ENCODE measurements at places on chromosomes 11 and 22.

DNA sequence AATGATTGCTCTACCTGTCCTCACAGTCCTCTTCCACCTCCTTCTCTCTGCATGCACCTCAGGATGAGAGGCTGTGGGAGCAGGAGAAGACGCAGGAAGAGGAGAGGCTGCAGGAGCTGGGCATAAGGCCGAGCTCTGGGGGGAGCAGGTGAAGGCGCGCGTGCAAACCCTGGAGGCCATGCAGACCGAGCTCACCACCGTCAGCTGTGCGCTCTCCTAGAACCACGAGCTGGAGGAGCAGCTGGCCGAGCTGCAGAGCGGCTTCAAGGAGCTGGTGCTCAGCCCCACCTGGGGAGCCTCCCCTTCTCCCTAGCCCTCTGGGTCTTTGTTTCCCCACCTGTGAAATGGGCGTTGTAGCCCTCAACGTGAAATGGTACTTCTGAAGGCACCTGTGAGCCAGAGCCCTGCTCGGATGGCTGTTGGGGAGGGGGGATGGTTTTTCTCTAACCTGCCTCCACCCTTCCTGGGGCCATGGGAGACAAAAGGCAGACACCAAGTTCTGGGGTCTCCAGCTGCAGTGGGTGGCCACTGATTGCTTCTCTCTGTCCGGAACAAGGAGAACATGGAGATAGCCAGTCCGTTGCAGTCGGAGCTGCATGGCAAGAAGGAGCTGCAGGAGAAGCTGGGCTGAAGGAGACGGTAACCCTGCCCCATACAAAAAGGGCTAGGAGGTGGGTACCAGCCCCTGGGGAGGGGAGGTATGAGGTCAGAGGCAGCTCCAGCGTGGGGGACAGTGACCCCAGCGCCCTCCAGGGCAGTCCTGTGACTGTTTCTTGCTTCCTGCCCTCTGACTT, 65.2 kb upstream of the A4GALT start:
- DNase-seq: no peak

DNA sequence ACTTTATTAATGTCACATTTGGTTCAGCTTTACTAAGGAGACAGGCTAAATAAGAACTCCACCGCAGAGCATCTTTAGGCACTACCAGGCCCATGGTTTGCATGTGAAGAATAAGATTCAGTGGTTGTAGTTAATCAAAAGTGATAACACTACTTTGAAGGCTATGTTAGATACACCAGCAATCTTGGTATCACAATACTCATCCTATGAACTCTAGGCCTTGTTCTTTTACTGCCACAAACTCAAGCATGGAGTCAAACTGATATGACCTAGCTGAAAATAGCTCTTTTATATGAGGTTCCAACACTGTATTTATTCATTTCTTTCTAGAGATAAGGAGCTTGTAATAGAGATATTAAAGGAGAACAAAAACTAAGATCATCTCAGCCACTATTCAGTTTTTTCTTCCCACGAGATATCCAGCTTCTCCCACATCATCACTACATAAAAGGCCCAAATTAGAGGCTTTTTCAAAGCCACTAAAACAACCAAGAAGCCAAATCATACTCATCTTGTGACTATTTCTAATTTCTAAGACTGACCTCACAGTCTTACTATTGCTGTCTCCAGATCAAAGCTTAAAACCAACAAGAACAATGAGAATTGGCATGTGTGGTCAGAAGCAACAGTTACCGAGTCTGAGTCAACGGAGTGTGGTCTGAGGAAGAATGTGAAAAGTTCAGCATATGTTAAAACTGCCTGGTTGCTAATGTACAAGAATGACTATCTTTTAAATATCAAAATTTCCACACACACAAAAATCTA, 25.1 kb upstream of the GUCY1A2 start:
- no peak for DNase-seq

- peak; percentile 15 for DNase-seq
Measured at GRCh38 chr11:32172848-32173834, 82.3 kb downstream of the RCN1 start.

- DNase-seq: no peak
Measured at GRCh38 chr11:121494355-121495099, 41.8 kb upstream of the SORL1-AS1 start.

DNA sequence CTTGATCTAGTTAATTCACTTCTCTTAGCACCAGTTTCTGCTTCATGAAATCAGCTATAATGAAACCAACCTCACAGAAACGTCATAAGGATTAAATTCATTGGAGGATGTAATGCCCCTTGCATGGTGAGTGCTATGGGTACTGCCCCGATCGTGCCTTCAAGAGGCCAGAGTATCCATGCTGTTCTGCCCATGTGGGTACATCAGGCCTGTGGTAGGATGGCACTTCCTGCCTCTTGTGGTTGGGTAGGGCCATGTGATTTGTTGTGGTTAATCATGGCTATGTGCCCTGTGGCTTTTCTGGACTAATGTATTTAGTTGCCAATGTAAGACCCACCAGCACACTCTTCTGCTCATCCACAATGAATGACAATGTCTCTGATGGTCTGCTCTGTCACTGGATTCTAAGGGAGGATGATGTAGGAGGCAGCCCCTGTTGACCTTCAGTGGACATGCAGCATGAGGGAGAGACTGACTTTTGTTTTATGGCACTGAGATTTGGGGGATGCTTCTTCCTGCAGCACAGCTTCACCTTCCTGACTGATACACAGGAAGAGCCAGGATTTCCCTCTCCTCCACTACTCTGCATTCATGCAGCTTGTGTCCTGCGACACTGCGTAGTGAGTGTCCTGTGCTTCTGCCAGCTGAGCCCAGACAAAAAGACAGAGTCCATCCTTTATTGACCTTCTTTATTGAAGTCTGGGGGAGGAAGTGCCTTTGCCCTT, 66.2 kb downstream of the DHCR7 start:
- no peak for DNase-seq

DNA sequence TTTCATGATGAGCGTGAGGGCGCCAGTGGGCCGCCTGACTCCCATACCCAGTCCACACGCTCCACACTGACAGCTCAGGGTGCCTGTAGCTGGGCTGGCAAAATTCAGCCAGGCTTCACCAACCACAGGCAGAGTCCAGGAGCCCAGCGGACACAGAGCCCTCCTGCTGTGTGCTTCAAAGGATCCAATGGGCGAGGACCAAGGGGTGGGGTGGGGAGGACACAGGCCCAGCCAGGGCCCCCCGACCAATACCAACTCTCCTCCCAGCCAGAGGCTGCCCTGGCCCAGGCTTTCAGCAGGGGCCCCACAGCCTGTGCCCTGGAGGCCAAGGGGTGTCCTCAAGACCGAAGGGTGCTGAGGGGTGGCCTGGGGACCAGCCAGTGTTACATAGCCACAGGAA, 336.1 kb downstream of the CTTN start:
- DNase-seq: no peak

GRCh38 chr11:43278193-43278956, 33.4 kb upstream of the API5 start:
- DNase-seq: no peak

DNA sequence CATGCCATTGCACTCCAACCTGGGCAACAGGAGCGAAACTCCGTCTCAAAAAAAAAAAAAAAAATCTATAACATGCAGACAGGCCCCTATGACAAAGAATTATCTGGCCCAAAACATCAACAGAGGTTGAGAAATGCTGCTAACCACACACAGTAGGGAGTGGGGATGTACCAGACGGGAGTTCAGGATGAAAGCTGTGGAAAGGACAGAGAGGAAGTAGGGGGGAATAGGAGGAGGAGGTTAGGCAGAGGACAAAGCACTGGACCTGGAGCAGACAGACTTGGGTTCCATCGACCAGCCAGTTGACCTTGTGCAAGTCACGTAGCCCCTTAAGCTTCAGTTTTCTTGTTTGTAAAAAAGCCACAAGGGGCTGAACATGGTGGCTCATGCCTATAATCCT, 12.5 kb downstream of the LRP4 start:
- no peak for DNase-seq

DNA sequence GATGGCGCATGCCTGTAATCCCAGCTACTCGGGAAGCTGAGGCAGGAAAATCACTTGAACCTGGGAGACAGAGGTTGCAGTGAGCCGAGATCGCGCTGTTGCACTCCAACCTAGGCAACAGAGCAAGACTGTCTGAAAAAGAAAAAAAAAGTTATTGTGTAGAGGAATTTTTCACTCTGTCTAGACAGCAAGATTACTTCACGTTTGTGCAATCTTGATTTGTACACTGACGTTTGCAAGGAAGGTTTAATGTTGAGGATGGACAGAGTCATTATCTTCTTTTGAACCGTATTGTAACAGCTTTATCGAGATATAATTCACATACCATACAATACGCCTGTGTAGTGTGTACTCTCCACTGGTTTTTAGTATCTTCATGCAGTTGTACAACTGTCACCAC, 3.7 kb downstream of the CTTN start:
- no peak for DNase-seq

DNA sequence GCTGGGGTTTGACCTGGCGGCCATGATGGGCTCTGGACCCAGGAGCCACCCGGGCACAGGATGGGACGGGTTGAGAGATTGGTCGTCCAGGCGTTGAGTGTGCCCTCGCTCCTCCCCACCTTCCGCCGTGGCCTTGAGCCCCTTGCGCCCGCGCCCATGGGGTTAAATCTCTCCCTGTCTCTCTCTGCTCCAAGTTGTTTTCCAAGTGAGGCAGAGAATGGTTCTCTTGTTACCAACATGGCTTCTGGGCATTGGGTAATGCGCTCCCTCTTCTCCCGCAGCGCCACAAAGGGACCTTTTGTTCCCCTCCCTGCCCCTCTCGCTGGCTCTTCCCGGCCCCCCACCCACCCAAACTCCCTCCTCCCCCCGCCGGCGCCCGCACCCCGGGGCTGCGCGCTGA, 18.8 kb upstream of the PICK1 start:
- no peak for DNase-seq

DNA sequence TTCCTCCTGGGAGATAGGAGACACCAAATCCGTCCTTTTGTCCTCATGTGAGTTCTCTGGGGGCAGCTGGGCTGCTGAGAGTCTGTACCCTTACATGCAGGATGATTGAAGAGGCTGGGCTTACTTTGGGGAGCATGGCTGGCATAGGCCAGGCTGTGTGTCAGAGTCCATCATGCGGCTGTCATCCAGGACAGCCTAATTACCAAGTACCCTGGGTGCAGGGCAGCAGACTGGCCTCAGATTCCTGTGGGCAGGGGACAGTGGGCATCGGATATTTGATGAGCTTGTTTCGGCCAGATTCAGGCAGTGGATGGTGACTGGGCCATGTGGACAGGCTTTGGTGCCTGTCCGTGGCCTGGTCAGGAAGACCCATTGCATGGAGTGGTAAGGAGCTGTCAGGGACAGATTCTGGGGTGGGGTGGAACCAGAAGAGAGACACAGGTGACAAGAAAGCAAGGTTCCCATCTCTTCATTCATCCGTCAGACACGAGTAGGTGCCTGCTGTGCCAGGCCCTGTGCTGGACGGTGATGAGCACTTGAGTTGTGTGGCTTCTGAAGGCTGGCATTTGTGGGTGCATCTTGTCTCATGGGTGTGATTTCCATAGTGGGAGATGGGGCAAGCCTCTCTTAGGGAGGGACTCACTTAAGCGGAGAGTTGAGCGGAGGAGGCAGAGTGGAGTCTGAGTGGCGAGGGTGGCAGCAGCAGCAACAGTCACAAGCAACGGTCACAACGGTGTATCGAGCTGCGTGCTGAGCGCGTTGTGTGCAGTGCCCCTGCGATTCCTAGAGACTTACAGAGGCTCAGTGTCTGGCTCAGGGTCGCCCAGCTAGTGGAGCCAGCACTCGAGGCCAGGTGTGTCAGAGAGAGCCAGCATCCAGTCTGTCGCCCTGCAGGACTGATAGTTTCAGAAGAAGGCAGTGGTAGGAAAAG, 48.7 kb downstream of the TBC1D22A start:
- DNase-seq: no peak

DNA sequence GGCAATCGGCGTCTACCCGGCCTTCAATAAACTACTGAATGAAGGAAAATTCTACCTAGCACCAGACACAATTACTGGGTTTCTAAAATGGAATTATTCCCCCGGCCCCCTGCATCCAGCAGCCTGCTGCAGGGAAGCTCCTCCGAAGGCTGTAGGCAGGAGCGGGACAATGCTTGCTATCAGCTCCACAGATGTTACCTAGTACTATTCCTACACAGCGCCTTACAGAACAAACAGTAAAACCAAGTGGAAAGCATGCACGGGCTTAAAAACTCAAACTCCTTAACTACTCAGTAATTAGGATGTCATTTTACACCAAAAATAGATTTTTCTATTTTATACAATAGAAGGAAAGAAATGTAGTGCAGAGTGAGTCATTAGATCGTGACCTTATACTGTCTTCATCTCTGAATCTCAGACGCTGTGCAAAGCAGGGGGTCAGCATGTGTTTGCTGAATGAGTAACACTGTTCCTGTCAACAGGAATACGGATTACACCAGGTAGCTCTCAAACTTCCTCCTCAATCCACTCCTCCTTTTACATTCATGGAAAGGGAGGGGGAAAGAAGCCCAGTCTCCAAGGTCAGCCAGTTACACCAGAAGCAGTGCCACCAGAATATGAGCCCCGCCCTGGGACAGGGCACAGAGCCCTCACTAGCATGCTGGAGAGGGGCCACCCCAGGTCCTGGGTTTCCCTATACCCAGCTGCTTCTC, 74.9 kb downstream of the PACSIN2 start:
- DNase-seq: no peak

- no peak for DNase-seq
Measured at GRCh38 chr11:47372422-47372821, 5.9 kb downstream of the SPI1 start.

GRCh38 chr11:132535830-132536229, 996.5 kb downstream of the OPCML start:
- no peak for DNase-seq

GRCh38 chr11:43575913-43576310, 104.6 kb upstream of the HSD17B12 start:
- DNase-seq: no peak

DNA sequence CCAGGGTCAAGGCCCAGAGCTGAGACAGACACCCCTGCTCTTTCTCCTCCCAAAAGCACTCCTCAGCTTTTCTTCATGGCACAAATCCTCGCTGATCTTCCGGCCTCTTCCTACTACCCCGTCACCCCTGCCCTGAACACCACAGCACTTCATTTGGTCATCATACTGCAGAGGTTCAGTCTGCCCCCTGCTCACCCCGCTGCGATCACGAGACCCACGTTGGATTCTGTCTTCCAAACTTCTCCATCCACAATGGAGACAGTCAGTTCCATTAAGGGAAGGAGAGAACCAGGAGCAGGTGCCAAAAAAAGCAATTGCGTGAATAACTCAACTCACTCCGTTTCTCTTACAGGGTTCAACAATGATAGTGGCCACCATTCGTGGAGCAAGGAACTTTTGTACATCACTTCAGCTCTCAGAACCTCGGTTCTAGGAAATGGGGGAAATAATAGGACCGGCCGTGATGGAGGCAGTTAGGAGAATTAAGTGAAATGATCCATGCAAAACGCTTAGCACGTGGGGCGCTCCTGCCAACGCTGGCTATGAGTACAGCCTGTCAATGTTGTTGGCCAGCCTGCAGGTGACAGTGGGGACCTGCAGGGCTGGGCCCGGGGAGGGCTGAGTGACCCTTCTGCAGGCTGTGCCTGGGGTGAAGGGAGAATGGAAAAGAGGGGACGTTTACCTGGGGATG, 45.9 kb downstream of the MN1 start:
- DNase-seq: no peak
